GM04504 (cell line): ENCODE measurements at places on chromosomes 1 and 21.
A peak's percentile ranks its signal among the peaks of the same experiment; 100 is the strongest.

GRCh38 chr21:36149788-36150711, 6.6 kb upstream of the DOP1B start:
- DNase-seq: peak; percentile 44

DNA sequence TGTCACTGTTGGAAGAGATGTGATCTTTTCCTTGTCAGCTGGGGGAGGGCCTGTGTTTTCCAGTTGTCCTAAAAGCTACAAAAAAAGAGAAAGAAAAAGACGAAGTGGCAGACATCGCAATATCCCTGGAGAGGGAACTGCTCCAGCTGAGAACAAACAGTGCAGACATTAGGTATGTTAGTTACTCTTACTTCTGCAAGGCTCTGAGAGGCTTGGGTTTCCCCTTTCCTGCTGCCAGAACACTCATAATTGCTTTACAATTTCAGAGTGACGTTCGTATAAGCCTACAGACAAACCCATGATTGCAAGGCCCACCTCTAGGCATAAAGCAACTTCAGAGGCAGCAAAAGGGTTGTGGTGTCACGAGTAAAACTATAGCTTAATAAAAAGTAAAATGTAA, 31.1 kb downstream of the CD160 start:
- DNase-seq: no peak

GRCh38 chr1:22689505-22689904, 21.1 kb upstream of the EPHB2 start:
- peak; percentile 72 for DNase-seq

DNA sequence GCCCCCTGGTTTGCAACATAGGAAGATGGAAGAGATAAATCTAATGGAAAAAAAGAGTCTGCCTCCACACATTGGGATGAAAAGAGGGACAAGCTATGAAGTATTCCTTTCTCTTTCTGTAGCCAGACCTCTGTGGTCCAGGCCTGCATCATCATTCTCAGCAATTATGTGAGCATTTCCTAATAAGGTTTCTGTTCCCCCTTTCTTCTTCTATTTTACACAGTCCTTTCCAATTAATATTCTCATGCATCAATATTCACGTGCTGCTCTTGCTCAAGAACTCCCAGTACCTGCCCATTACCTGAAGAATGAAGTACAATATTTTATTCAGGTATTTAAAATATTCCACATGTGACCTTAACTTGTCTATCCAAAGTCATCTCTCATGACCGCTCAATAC, 8.2 kb upstream of the SLC30A1 start:
- no peak for DNase-seq

- no peak for DNase-seq
These were observed 8.1 kb upstream of the TACSTD2 start for GRCh38 chr1:58585166-58585565.

DNA sequence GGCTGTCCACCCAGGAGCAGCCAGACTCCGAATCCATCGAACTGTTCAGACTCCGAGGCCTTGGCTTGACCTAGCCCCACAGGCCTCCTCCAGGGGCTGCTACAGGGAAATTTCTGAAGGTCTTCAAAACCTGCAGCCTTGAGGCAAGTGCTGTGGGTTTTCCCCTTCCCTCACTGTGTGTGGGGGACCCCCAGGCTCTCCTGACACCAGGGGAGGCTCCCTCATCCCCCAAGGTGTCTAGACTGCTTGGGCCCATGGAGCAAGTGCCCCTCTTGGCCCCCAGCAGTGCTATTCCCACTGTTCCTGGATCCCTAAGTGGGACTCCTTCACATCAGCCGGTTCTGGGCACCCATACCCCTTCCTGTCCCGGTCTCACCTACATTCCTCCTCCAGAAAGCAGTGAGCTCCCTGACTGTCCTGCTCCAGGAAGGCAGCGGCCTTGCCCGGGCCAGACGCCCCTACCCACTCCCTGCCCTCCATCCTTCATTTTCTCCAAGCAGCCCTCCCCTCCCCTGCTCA, 814 bp downstream of the PAQR7 start:
- DNase-seq: no peak

GRCh38 chr1:110138956-110139355, 11.3 kb upstream of the SLC6A17 start:
- no peak for DNase-seq

DNA sequence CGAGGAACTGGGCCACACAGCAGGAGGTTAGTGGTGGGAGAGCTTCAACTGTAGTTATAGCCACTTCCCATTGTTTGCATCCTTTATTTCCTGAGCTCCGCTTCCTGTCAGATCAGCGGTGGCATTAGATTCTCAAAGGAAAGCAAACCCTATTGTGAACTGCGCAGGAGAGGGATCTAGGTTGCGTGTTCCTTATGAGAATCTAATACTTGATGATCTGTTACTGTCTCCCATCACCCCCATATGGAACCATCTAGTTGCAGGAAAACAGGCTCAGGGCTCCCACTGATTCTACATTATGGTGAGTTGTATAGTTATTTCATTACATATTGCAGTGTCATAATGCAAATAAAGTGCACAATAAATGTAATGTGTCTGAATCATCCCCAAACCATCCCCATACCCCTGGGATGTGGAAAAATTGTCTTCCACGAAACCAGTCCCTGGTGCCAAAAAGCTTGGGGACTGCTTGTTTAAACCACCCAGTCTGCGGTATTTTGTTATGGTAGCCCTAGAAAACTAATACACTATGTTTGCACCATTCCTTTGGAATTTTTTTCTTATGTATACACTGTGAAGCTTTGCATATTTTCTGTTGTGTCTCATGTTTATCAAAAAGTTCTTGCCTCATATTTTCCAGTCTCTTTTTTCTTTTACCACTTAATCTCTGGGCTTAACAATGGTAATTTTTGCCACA, 136.6 kb upstream of the IVNS1ABP start:
- DNase-seq: no peak

- no peak for DNase-seq
These were observed 130.1 kb upstream of the MAP1LC3C start for GRCh38 chr1:242128951-242129502.

DNA sequence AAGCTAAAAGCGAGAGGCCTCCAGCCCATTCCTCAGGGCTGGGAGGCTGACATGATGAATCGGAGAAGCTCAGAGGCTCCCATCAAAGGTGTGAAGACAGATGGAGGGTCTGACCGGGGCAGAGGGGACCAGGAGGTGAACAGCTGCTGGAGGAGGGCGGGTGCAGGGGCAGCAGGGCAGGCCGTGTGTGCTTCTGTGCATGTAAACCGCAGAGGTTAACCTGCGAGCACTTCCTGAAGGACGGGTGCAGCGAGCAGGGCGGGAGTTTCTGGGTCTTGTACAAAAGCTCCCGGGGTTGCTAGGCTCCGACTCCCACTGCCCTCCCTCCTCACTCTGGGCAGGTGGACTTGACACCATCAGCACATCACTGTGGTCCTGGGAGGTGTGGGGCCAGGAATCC, 75.2 kb downstream of the PAX7 start:
- no peak for DNase-seq

GRCh38 chr1:9309080-9309479, 16.4 kb downstream of the SPSB1 start:
- DNase-seq: no peak

- DNase-seq: no peak
These were observed 5.1 kb upstream of the S100A10 start for GRCh38 chr1:151998611-151999362.

DNA sequence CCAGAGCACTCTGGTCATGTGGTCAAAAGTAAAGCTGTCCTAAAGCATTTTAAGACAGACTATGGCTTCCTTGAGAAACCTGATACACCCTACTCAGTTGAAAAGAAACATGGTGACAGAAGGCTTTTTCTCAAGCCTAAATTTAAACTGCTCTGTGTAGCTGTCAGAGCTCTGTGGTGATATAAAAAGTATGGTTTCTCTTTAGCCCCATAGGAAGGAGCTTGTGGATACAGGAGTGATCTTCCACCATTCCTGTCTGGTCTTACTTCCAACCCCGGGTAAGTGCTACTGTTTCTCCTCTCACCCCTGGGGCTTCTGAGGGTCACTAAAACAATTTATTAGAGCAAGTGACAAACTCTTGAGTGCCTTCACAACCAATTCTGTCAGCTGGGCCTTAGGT, 8.5 kb downstream of the TP53BP2 start:
- no peak for DNase-seq

GRCh38 chr1:25502957-25503356, 40.4 kb upstream of the LDLRAP1 start:
- DNase-seq: no peak
